ENCODE measurements at places on chromosomes 5 and 9.

GRCh38 chr9:93121316-93122241 is 12.5 kb downstream of the NINJ1 start:
- DNase-seq = peak; percentile 6

DNA sequence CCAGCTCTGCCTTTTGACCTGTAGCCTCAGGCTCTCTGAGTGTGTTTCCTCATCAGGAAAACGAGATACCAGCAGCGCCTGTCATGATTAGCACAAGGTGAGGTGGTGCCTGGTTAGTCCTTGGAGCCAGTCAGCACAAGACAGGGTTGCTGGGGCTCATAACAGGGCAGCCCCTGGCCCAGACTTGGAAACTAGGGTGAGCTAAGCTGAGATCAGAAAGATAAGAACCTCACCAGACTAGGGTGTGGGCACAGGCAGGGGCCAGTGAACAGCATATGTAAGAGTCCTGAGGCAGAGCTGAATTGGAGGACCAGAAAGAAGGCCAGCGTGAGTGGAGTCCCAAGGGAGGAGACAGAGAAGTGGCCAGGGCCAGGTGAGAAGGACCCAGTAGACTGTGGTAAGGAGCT is 42.7 kb upstream of the FUBP3 start:
- no peak for DNase-seq

DNA sequence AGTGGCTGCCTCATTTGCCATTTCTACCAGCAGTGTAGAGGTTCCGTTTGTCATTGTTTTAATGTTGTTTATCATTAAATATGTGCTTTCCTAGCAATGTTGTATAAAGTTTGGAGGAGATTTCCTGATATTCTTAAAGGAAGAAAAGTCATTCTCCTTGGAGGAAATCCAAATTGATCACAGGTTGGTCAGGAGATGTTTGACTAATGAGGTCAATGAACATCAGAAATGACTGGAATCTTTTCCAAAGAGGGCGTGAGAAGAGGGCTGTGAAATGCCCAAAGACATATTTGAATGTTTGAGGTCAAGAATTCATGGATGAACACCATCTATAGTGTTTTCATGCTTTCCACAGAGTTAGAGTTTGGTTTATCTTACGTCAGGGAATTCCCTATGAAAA is 471.3 kb downstream of the MAT2B start:
- no peak for DNase-seq

DNA sequence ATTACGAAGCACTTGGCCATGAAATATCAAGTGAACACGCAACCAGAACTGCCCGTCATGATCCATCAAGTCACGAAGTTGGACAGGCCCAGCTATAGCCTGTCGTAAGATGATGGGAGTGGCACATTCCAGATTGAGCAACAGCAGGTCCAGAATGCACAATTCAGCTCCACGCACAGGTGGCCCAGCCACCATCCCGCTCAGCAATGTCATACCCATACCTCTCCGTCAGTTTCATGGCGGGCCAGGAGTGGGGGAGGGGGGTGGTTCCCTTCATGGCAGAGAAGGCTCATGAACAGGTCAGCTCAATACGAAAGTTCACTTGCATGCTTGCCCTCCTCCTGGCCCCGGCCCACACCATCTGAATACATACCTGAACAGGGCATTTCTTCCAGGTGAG is 34.9 kb downstream of the SMIM23 start:
- no peak for DNase-seq

All from activated CD4-positive, alpha-beta T cell treated with anti-CD3 and anti-CD28 coated beads for 36 hours (primary cell).